Effector memory CD8-positive, alpha-beta T cell (primary cell): ENCODE measurements at places on chromosomes 6 and 20.

DNA sequence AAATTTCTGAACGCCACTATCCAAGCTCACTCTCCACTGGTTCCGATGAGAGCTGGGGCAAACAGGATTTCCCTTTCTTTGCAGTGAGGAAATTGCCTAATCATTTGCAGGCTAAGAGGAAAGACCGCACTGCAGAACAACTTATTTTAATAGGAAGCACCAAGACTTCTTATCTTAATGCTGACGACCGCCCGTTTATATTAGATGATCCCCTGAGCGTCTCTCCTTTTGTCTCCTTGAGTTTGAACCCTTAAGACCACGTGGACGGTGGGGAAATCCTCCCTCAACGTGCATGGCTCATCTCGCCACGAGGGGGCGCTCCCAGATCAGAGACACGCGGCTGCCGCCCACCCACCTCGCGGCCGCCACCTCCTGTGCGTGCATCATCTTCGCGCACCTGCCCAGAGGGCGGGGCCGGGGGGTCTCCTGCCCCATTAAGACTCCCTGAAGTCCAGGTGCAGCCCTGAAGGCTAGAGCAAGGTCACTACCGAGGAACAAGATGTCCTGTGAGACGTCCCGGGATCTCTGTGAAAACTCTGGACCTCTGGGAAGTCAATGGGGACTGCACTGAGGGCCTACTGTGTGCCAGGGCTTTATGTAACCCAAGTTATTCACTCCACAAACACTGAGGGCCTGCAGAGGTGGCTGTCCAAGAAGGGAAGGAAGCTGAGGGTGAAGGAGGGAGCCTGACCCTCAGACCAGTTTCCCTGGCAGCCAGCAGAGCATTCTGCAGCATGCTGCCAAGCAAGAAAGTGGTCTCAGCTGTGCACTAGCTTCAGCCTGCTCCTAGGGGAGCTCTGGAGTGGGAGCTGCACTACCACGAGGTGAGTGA lies 28.1 kb downstream of the PDYN start:
- peak; percentile 60 for DNase-seq

- no peak for DNase-seq
Observed at GRCh38 chr20:59434960-59435359, 134.5 kb downstream of the EDN3 start.

DNA sequence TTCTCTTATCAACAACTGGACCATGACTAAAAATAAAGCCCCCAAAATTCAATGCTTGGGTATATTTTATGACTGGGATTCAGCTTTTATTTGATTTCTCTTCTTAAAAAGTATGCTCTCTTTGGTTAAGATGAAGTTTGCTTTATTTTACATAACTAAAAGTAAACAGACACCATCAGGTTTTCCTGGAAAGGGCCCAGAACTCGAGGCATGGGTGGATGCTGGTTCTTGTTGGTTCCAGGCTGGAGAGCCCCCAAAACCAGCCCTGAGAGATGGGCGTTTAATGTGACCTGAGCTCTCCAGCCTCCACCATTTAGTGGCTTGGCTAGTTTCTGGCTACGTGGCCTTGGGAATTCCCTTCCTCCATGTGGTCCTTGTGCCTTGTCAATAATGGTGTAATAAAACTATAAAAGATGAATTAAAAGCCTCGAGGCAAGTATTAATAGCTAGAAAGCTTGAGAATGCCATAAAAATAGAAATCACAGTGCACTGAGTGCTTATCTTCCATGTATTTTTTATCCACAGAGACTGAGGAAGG lies 34.1 kb downstream of the BANF2 start:
- no peak for DNase-seq

GRCh38 chr6:43211955-43212354 lies 17.3 kb downstream of the DNPH1 start:
- DNase-seq: no peak

GRCh38 chr6:133242637-133243585 lies 1.8 kb downstream of the EYA4 start:
- DNase-seq: no peak

DNA sequence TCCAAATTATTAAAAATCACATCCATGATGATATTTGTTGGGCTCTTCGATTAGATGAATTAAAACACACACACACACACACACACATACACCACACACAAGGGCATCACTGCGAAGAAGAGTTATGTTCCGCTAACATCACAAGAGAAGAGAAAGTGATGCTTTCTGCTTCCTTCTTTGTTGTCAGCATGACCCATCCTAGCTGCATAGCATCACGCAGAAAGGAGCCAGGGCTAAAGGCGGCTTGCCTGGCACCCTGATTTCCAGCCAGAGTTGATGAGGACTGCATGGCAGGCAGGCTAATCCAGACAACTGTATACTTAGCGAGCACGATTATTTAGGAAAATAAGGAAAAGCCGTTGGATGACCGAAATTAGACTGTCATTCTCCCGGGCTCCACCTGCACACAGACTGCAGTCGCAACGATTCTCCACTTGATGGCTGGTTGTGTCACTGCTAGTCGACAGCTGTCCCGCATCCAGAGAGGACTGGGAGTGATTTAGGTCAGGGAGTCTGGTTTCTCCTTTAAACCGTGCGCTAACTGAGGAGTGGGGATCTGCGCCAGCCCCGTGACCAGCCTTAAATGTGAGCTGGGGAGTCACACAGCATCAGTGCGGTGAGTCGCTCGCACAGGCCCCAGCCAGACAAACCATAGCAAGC lies 70.6 kb upstream of the SOX4 start:
- no peak for DNase-seq

DNA sequence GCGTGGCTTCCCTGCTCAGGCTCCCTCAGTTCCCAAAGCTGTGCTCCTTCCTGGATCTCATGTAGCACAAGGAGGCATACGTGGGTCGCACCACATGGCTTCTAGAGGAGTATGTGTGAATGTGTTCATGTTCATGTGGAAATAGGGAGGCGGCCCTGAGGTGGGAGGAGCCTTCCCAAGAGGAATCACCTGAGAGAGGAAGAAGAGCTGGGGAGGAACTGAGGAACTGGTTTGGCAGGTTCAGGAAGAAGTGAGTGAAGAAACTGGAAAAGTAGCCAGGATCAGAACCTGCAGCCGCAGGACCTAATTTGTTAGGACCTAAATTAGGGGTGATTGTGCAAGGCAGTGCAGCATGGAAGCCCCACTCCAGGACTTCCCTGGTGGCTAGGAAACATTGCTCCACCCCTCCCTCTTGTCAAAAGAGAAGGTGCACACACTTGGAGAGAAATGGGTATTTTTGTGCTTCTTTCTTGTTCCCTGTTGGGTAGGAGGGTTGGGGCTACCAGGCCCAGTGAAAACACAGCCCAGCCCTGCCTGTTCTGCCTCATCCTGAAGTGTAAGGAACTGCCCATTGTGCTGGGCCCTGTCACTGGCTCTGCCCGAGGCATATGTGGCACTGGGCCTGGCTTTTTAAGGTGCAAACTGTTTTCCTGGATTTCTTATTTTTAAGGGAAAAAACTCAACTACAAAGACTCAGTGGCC lies 20.7 kb downstream of the SYNJ2 start:
- no peak for DNase-seq

- peak; percentile 26 for DNase-seq
Observed at GRCh38 chr6:111871207-111871606, 2.0 kb downstream of the FYN start.

- no peak for DNase-seq
Observed at GRCh38 chr20:62675156-62675876, 33.0 kb downstream of the SLCO4A1 start.

GRCh38 chr20:33438481-33438880 lies 5.1 kb downstream of the SNTA1 start:
- no peak for DNase-seq

- DNase-seq: no peak
Observed at GRCh38 chr6:111838749-111839484, 34.3 kb downstream of the FYN start.

- DNase-seq: no peak
Observed at GRCh38 chr20:3740615-3741301, 8.3 kb downstream of the HSPA12B start.

DNA sequence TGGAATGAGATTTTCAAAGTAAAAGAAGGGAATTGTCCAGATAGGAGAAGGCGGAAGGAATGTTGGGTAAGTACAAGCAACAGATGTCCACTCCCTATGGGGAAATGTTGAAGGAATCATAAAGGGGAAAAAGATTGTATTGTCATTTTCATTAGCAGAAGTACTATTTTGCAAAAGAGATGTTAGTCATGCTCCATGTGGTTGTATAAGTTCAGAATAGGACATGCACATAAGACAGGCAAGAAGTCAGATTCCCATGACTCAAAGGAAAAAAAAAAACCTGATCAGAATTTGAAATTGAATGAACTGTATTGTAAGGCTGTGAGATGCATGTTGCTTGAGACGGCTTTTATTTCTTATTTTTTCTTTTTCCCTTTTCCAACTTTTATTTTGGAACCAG lies 36.8 kb downstream of the GRM1 start:
- DNase-seq: no peak

DNA sequence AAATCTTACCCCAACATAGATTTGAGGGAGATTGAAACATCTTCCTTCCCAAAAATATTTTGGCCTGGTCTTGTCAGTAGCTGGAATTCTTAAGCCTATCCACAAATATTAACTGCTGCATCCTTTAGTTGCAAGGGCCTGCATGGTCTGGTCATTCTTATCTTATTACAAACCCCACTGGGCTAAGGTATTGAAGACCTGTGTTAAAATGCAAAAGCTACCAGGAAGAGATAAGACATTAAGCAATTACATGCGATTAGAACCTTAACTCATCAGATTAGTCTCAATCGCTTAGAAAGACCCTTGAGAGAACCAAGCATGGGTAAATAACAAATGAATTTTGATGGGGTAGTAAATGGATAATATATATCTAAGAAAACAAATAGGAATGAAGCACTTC lies 426.6 kb downstream of the FRK start:
- no peak for DNase-seq

DNA sequence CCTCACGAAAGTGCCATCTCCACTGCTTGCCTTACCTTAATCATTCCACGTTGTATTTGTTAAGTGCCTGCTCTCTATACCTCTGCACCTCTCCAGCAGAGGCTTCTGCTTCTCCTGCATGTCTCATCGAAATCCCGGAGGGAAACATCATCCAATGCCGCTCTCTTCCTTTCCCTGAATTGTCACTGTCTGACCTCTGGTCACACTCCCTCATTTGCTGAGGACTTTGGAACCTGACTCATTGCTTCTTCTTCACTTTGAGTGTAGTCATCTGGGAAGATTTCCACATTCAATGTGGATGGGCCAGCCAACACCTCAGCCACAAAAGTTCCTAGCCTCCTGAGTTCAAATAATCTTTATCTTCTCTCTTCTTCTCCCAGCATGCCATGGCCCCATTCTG lies 78.9 kb upstream of the BEND6 start:
- no peak for DNase-seq

DNA sequence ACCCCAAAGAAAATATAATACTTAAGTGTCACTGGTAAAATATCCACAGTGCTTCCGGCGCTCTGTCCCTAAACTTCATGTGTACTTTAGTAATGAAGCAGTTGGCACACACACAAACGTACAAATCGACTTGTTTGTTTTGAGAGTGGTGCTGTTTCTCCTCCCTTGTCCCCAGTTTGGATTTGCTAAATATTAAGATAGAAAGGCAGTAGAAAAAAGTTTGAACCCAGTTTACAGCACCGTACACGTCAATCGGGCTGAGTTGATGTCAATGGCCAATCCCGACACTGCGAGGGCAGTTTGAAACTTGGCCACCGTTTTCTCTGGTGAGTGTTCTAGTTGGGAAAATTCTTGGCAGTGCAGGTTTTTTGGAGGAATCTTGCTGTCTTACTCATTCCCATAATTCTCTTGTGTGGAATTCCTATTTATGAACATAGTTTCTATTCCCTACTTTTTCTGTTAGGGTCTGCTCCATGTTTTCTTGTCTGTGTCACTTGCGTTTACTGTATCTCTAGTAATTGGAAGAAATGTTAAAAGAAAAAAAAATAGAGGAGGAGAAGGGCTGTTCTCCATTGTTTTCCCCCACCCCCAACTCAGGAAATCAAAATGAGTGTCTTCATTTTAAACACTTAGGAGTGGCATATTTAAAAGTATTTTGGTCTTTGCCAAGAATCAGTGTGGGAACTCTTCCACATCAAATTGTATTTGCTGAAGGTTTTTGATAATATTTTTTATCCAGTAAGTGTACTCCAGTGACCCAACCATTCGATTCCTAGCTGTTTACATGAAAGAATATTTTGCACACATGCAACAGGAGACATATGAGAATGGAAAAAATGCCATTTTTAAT lies 72.3 kb downstream of the OR2B2 start:
- DNase-seq: no peak

DNA sequence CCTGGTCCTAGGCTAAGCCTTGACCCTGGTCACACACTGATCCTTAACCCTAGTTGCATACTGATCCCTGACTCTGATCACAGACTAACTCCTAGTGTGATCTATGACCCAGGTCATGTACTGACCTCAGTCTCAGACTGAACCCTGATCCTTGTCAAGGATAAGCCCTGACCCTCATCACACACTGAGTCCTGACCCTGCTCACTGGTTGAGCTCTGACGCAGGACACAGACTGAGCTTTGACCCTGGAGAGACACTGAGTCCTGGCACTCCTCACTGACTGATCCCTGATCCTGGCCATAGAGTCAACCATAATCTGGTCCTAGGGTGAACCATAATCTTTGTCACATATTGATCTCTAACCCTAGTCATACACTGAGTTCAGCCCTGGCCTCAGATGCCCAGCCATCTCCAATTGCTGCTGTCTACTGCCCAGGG lies 37.9 kb downstream of the KCNB1 start:
- DNase-seq: no peak

DNA sequence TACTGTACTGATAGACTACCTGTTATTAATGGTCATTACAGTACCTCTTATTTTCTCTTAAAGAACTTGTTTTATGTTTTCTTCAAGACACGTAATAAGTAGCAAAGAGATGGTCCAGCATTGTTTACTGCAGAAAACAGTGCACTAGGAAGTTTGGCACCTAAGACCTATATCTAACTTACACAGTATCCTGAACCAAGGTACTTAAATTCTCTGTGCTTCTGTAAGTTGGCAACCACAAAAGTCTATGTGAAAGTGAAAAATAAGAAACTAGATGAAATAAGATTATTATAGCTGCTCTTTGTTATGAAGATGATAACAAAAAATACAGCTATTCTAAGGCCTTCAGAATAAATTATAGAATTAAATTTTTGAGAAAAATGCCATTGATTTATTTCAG lies 411.7 kb upstream of the SOX4 start:
- no peak for DNase-seq

DNA sequence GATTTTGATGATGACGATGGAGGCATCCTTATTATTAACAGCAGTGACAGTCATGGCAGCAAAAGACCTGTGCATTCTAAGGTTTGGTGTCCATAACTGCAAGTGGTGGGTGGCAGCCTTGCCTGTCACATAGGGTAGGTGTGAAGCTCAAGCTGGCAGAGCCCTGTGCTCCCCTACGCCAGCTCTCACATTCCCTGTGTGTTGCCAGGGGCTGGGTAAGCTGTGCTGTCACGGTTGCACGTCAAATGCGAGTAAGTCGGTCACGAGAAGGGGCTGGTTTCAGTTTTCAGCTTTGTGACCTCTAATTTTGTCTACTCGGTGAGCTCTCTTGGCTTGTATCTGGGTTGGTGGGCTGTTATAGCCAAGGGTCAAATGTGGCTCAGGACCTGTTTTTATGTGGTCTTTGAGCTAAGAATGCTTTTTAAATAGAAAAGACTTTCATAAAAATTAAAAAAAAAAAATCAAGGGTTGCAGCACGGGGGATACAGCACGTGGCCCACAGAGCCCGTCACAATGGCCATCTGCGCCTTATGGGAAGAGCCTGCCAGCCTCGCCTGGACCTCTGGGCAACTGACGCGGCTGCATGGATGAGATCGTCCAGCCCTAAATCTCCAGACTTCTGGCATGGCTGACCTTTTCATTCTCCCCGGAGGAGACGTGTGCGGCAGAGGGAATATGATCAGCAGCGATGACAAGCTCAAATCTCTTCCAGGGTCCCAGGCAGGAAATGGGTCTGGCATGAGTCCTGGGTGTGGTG lies 148.5 kb downstream of the PHACTR3 start:
- no peak for DNase-seq

- DNase-seq: no peak
Observed at GRCh38 chr20:2023151-2023550, 29.3 kb upstream of the PDYN start.
